ENCODE measurements at places on chromosomes 4 and X.
A peak's percentile ranks its signal among the peaks of the same experiment; 100 is the strongest.

- DNase-seq, result peak; percentile 30
Observed at GRCh38 chr4:137125011-137125410, 407.3 kb downstream of the PCDH18 start.

GRCh38 chr4:17721496-17722355, 59.7 kb downstream of the FAM184B start:
- peak; percentile 84 for DNase-seq

DNA sequence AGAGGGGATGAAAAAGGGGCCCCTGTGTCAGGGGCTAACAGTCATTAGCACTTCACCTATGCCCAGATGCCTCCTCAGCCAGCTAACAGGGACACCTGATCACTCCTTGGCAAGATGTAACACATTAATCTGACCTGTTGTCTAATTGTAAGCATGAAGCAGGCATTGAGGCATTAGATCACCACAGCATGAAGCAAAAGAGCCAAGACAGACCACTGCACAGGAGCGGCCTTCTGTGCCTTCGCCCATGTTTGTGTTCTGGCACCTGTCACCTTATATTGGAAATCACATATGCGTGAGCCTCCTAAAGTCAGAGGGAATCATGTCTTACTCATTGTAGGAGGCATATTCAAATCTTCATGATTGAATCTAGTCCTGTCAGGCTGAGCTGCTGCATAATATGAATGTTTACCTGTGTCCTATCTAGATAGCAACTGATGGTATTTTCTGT, 48.4 kb downstream of the PTTG2 start:
- DNase-seq, result no peak

DNA sequence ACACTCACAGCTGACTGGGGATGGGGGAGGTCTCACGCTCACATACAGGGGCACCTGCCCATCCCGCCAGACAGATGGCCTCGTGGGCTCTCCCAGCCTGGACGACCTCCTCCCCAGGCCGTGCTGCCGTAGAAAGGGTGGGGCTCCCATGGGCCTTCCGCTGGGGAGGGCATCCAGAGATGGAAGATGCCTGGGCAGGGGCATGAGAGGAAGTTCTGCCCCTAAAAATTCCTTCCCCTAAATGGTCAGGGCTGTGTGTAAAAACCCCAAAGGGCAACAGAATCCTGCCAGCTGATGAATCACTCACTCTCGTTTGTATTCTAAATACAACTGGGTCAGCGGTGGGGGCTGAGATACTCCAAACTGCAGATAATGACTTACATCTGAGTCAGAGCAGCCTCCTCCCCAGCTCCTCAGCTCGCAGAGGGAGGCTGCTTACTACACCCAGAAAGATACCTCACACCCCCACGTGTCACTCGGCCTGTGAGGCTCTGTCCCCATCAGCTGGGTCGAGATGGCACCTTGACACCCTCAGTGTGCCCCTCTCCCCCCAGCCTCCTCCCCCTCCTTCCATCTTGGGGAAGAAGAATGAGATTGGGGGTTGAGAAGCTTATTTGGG, 10.1 kb downstream of the WDR1 start:
- peak; percentile 90 for DNase-seq

DNA sequence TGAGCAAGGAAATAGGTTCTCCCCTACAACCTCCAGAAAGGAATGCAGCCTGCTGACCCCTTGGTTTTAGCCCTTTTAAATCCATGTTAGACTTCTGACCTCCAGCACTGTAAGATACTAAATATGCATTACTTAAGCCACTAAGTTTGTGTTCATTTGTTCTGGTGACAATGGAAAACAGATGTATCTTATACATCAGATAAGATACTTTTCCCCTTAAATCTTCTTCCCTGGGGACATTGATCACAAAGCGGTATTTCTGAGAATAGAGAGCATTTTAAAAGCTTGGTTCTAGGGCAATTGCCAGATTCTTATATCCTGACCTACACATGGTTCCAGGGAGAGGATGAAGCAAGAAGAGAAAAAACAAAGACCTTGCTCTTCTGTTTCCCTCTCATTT, 6.5 kb upstream of the TMEM184C start:
- DNase-seq, result no peak

DNA sequence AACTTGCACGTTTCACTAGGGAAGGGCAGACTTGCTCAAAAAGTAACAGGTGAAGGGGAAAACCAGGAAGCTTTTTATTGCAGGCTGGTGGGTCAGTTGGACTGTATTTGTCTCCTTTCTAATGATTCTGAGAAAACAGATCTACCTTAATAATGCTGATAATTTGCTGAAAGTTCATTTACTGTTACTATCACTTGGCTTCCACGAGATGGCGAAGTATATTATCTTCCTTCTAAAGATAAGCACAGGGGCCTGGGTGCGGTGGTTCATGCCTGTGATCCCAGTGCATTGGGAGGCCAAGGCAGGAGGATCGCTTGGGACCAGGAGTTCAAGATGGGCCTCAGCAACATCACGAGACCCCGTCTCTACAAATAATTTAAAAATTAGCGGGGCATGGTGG, 16.4 kb downstream of the CCKAR start:
- DNase-seq, result no peak

GRCh38 chr4:39522068-39522467, 5.2 kb downstream of the UGDH start:
- DNase-seq, result no peak

DNA sequence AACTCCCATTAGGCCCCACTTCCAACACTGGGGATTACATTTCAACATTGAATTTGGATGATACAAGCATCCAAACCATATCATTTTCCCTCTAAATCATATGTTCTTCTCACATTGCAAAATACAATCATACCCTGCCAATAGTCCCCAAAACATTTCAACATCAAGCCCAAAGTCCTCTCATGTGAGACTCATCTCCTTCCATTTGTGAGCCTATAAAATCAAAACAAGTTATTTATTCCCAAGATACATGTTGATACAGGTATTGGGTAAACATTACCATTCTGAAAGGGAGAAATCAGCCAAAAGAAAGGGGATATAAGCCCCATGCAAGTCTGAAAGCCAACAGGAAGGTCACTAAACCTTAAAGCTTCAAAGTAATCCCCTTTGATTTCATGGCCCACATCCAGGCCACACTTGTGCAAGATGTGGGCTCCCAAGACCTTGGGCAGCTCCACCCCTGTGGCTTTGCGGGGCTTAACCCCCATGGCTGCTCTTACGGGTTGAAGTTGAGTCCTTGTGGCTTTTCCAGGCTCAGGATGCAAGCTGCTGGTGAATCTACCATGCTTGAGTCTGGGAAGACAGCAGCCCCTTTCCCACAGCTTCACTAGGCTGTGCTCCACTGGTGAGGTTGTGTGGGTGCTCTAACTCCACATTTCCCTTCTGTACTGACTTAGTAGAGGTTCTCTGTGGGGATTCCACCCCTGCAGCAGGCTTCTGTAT, 40.6 kb upstream of the SERTM2 start:
- DNase-seq, result no peak

DNA sequence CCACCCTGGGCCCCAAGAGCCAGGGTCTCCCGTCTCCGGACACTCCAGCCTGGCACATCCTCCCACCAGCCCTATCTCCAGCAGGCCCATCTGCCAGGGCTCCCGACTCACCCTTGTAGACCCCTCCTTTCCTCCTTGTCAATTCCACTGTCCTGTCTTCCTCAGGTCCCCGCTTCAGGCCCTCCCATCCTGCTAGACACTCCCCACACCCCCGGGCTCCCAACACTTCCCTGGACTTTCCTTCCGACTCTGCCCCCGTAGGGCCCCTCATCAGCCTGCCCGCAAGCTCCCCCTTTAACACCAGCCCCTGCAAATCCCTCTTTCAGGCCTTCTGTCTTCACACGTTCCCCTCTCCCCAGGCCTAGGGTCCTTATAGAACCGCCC, 1.1 kb downstream of the PRAF2 start:
- no peak for DNase-seq

GRCh38 chr4:154720123-154720522, 23.7 kb upstream of the LRAT start:
- DNase-seq, result no peak

DNA sequence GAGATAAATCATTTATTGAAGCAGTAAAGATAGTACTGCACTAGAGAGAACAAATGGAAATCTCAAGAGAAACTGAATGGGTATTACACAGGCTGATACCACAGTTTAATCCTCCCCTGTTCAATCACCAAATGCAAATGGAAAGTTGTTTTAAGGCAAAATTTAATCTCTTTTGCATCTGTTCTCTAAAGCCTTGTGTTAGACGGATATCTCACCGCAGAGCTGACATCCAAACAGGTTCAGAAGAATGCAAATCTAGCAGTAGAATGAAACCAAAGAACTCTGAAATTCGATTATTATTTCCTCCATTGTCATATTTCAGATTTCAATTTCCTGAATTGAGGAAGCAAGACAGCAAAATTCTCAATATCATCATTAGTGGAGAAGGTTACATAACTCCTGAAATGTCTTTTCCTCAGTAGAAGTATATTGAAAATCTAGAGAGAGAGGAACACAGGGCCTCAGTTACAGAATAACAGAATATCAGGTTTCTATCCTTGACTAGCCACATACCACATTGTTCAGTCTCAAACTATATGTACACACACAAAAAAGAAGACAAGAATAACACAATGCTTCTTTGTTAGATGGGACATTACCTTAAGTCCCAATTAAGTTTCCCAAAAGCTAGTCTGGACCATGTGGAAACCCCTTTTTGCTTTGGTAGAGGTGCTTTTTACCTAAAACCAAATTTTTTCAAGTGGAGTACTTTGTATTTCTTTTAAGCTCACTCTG, 94.1 kb upstream of the BANK1 start:
- DNase-seq, result no peak

DNA sequence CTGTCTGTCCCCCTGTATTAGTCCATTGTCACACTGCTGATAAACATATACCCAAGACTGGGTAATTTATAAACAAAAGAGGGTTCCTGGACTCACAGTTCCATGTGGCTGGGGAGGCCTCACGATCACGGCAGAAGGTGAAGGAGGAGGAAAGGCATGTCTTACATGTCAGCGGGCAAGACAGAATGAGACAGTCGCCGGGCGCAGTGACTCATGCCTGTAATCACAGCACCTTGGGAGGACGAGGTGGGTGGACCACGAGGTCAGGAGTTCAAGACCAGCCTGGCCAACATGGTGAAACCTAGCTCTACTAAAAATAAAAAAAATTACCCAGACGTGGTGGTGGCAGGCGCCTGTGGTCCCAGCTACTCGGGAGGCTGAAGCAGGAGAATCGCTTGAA, 24.7 kb downstream of the IL3RA start:
- no peak for DNase-seq

DNA sequence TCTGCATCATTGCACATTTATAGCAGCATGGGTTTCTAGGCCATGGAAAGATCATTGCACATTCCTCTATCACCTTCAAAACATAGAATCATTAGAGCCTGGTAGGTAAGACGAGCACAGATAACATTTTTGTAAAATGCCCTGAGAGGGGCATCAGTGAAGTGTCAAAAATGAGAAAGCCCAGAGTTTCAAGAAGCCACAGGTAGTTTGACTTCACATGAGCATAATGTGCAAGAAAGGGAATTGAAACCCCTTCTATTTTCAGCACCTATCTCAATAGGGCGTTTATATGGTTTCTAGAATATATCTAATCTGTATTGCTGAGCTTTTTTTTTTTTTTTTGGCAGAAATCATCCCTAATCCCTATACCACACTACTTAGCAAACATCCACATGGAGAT, 2441.7 kb downstream of the ARAP2 start:
- no peak for DNase-seq

DNA sequence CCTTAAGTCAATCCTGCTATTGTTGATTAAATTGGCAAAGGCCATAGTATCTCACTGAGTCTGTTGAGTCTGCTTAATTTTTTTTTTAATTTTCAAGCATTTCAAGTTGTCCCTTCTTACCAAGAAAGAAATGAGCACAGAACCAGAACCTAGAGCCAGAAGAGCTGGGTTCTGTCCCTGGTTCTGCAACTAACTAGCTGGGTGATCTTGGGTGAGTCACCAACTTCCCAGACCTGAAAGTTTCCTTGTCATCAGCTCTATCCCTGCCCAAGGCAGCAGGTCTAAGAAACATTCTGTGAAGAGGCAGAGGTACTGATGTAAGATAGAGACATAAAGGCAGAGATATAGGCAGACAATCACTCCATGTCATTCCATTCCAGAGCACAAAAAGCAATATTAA, 17.3 kb downstream of the TEC start:
- no peak for DNase-seq

DNA sequence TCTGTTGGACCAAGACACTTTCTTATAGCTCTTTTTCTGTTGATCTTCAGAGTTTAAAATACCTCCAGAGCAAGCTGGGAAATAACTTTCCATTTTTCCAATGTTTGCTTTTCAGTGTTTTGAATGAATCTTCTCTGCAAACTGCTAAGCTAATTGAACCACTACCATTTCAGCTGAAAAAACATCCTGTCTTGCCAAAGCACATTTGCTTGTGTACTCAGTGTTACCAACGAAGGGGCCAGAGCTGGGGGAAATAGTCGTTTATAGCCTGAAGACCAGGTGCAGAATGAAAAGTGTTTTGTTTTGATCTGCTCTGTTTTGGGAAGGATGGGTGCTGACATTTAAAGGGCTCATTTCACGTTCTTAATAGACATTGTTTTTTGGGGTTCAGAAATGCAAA, 88.4 kb upstream of the CLNK start:
- DNase-seq, result no peak

- DNase-seq, result peak; percentile 27
Observed at GRCh38 chr4:112327965-112328733, 31.0 kb downstream of the ALPK1 start.

DNA sequence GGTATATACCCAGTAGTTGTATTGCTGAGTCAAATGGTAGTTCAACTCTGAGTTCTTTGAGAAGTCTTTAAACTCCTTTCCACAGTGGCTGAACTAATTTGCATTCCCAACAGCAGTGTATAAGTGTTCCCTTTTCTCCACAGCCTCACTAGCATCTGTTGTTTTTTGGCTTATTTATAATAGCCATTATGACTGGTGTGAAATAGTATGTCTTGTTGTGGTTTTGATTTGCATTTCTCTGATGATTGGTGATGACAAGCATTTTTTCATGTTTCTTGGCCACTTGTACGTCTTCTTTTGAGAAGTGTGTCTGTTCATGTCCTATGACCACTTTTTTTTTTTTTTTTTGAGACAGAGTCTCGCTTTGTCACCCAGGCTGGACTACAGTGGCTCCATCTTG, 30.5 kb downstream of the GPR50 start:
- no peak for DNase-seq

DNA sequence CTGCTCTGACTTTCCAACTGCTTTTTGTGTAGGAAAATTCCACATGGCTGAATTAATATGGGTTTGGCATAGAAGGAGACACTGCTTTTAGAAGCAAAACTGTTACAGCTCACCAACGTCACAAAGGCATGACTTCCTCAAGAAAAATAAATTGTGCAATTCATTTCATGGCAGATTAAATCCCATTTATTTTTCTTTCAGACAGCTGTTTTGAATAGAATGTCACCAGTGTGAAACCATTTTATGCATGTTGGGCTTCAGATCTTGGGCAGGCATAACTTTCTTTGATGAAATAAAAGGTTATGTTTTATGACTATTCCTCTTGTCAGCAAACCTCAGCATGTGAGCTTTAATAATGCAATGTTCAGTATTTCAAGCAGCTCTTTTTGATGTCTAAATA, 542.8 kb downstream of the GALNTL6 start:
- peak; percentile 59 for DNase-seq

- DNase-seq, result no peak
Observed at GRCh38 chr4:173191623-173192041, 23.0 kb downstream of the GALNT7 start.

Measured in fibroblast of skin of left quadriceps (primary cell).